Muscle of leg (tissue), 16 donors: ENCODE measurements at places on chromosomes 7 and 10. TPM values are rescaled to one million over a fixed set of nuclear protein-coding genes. Genes with fewer than 3 reads are reported as not detected.

Gene PTPRE
- 3.5 TPM for polyA plus RNA-seq

Gene ATG9B
- 1.7 TPM for polyA plus RNA-seq

Gene ZNF853
- 15.1 TPM for polyA plus RNA-seq

Gene MMRN2
- 18.7 TPM for polyA plus RNA-seq

Gene CACNA2D1
- 136 TPM for polyA plus RNA-seq

Gene CDNF
- 2.2 TPM for polyA plus RNA-seq

DNA sequence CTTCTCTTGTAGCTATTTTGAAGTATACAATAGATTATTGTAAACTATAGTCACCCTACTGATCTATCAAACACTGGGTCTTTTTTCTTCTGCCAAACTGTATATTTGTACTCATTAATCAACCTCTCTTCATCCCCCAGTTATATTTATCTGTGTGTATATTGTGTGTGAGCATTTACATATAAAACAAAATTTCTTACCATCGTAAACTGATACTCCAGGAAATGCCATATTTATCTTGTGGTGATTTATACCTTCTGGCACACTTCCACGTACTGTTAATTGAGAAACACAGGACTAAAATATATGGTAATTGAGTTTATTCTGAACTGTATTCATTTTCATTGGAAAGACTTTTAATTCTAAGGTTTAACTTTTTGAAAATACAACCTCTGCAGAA, 18.9 kb downstream of the ANLN start:
- no peak for DNase-seq

- no peak for DNase-seq
These were observed 32.7 kb upstream of the ARMS2 start for GRCh38 chr10:122421742-122422141.

- peak; percentile 76 for DNase-seq
These were observed 11.3 kb upstream of the SAMD8 start for GRCh38 chr10:75099952-75100763.

GRCh38 chr7:99083068-99083651, 60.7 kb downstream of the SMURF1 start:
- DNase-seq = no peak

DNA sequence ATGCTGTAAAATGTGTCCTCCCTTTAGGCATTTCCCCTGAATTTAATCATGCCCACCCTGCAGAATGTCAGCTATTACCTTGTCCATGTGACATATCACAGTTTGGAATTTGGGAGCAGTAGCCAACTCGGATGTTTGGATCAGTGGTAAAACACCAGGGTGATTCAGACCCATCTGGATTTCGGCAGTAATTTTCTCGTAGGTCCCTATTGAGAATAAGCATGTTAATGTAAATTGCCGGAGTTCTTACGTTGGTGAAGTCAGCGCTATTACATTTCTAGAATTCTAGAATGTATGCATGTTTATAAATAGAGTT, 44.1 kb downstream of the HGF start:
- peak; percentile 39 for DNase-seq

DNA sequence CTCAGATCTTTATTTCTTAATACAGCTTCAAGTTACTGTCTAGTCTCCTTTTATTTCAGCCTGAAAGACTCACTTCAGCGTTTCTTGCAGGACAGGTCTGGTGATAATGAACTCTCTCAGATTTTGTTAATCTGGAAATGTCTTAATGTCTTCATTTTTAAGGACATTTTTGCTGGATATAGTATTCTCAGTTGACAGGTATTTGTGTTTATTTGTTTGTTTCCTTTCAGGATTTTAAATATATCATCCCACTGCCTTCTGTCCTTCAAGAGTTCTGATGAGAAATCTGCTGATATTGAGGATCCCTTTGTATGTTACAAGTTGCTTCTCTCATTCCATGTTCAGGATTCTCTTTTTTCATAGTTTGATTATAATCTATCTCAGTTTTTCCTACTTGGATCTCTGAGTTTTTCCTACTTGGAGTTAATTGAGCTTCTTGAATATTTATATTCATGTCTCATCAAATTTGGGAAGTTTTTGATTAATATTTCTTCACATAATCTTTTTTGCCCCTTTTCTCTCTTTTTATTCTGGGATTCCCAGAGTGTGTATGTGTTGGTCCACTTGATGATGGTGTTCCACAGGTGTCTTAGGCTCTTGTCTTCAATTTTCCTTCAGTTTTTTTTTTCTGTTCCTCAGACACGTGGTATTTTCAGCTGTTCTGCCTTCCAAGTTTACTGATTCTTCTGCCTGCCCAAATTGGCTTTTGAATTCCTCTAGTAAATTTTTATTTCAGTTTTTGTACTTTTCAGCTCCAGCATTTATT, 49.9 kb downstream of the PTEN start:
- DNase-seq = peak; percentile 31

GRCh38 chr10:31102421-31102820, 70.8 kb upstream of the ZNF438 start:
- no peak for DNase-seq

GRCh38 chr7:27108390-27109127, 6.1 kb upstream of the HOXA2 start:
- DNase-seq = no peak
